ENCODE measurements at places on chromosomes 2 and 18. TPM values are rescaled to one million over a fixed set of nuclear protein-coding genes. Genes with fewer than 3 reads are reported as not detected.

GRCh38 chr2:241675885-241676284 lies 10.7 kb downstream of the DTYMK start:
- DNase-seq: no peak

DNA sequence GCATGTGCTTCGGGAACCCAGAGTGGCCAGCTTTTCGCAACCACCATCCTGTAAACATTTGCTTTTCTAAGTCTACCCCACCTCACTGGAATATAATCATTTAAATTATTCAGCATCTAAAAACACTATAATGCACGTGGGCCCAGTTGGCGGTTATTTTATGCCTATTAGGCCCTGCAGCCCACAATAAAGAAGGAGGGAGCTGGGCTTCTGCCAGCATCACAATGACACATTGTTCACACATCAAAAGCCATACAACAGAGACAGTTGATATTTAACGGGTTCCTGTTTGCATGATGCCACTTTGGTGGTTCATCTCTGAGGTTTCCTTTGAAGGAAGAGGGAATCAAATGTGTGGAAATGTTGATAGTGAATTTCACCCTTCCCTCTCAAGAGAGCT lies 916.0 kb upstream of the CELF4 start:
- no peak for DNase-seq

DNA sequence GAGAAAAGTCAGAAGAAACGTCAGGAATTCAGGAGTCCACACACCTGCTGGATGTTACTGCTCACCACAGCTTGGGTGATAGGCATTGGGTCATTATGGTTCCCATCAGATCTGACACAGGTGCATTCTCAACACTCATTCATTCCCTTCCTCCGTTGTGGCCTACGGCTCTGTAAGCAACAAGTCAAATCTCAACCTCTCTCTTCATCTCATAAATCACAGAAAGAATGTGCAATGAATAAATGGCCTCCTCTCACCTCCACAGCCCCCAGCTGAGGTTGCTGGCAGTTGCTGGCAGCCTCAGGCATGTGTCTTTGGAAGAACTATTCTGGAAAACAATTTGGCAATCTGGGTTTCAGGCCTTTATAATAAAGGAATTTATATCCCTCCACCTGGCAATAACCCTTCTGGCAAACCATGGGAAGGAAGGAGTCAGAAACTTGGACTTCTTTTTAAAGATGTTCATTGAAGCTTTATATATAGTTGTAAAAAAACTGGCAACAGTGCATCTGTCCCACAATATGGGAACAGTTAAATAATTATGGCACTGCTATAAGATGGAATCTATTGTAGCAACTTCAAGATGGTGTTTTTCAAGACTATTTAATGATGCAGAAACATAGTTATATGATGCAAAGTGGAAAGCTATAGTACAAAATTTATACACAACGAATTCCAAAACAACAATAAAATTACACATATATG lies 175.4 kb downstream of the ANAPC1 start:
- DNase-seq: no peak

GRCh38 chr18:36058674-36059073 lies 8.7 kb downstream of the RPRD1A start:
- no peak for DNase-seq

DNA sequence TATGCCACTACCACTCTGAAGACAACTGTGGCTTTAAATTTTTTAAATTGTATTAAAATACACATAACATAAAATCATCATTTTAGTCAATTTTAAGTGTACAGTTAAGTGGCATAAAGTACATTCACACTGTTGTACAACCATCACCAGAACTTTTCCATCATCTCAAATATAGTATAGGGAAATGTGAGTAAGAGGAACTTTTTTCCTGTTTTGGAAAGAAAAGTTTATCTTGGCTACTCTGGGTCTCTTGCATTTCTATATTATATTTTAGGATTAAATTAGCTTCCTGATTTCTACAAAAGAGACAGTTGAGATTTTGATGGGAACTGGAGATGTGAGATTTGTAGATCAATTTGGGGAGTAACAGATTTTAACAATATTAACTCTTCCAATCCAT lies 3.3 kb downstream of the TPGS2 start:
- no peak for DNase-seq

DNA sequence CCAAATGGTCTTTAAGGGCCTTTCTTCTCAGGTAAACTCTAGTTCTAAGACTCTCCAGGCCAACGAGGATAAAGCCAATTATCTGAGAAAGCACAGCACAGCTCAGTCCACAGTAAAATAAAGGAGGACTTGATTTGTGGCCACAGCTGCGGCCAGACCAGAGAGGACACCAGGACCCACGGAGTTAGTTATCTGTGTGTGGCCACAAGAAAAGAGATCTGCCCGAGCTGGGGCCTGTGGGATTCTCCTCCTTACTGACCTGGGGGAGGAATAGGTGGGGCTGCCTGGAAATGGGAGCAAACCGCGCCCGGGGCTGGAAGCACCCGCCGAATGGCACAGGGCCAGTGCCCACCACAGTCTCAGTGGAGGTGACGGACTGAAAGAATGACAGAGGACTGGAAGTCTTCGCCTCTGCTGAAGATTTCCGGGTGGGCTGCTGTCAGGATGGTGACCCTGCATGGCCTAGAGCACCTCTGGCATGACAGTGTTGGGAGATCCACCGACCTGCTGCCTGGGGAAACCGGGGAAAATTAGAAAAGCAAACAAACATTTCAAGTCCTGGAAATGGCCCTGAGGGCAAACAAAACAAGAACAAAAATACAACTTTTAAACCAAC lies 13.3 kb downstream of the PROC start:
- DNase-seq: no peak

GRCh38 chr2:54557601-54558187 lies 101.6 kb downstream of the SPTBN1 start:
- DNase-seq: peak; percentile 52

EFHD1 gene
- not detected for total RNA-seq

UGT1A10 gene
- not detected for total RNA-seq

ANO7 gene
- 2.6 TPM for total RNA-seq

UGT1A3 gene
- not detected for total RNA-seq

SLC35F5 gene
- total RNA-seq: 89.8 TPM

ACADL gene
- not detected for total RNA-seq

NLRC4 gene
- not detected for total RNA-seq

CD207 gene
- total RNA-seq: under 0.01 TPM

Measured in lung microvascular endothelial cell (primary cell).